Thymus (tissue), 14 donors: ENCODE measurements at places on chromosomes 3 and 15. TPM values are rescaled to one million over a fixed set of nuclear protein-coding genes. Genes with fewer than 3 reads are reported as not detected.

DNA sequence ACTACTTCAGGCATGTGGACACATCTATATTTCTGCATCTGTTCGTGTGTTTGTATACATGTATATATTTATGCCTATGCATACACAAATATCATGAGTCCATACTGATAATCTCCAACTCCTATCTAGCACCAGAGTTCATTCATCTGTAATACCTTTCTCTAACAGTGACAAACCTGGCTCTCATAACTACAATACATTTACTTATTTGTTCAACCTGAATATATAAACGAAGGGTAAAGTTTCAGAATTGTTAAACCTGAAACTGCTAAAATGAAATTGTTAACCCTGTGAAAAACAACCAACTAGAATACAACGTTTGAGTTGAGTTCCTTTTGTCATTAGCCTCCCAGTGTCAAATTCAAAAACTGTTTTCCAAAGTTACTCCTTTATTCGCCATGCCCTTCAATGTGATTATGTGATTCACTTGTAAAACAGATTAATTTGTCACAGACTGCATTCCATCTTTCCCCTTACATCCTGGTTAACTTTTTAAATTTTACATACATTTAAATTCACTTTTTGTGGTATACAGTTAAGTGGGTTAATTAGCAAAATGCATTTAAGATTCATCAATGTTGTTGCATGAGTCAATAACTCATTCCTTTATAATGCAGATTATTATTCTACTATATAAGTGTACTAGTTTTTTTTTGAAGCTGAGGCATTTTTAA lies 58.5 kb downstream of the PIK3R4 start:
- no peak for DNase-seq
- H3K36me3 ChIP-seq, result peaks cover 14% of the 10 kb centered on the region

Gene SLC30A4
- 1.2 TPM for total RNA-seq

Gene SLC38A3
- total RNA-seq, result 0.05 TPM

- H3K4me3 ChIP-seq, result no peak overlapping the region
- no peaks in the 10 kb centered on the region for H3K4me1 ChIP-seq
- no peaks in the 10 kb centered on the region for H3K27me3 ChIP-seq
- H3K36me3 ChIP-seq, result no peaks in the 10 kb centered on the region
- H3K27ac ChIP-seq, result no peak overlapping the region
These were observed 405.0 kb upstream of the TPM1 start for GRCh38 chr15:62637574-62637897.

- DNase-seq, result no peak
- no peaks in the 10 kb centered on the region for H3K27me3 ChIP-seq
- no peaks in the 10 kb centered on the region for H3K4me1 ChIP-seq
- H3K27ac ChIP-seq, result peak overlapping the region; percentile 65
- no peaks in the 10 kb centered on the region for H3K36me3 ChIP-seq
- no peak overlapping the region for H3K4me3 ChIP-seq
These were observed 43.0 kb downstream of the BOC start for GRCh38 chr3:113254171-113254947.

DNA sequence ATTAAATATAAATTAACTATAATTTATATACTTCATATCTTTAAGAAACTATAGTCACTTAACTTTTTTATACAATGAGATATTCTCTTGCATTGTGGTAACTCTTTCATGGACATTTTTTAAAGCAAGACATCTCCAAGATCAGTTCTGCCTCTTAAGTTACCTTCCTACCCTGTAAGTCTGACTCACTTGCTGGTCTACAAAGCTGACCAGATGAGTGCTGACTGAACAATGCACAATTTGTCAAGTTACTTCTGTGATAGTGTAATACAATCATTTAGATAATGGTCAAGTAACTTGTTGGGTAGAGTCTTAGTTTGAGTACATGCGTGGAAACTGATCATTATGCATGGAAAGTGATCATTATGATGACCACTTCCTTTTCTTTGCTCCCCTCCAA lies 145.9 kb downstream of the MEIS2 start:
- no peaks in the 10 kb centered on the region for H3K4me1 ChIP-seq

DNA sequence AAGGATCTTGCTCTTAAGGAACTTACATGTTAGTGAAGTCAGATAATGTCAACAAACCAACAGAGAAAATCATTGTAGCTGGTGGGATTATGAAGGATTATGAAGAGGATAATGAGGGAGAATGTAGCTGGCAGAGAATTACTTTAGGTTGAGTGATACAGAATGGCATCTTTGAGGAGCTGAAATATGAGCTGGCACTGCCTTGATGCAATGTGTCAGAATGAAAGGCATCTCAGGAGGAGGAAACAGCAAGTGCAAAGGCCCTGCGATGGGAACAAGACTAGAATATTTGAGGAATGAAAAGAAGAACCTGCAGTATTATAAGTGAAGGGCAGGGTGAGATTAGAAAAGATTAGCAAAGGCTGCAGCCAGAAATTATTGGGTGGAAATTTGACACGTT lies 237.2 kb upstream of the ADAMTS9 start:
- no peak for DNase-seq
- H3K27ac ChIP-seq, result no peak overlapping the region
- no peaks in the 10 kb centered on the region for H3K36me3 ChIP-seq
- H3K4me3 ChIP-seq, result no peak overlapping the region

DNA sequence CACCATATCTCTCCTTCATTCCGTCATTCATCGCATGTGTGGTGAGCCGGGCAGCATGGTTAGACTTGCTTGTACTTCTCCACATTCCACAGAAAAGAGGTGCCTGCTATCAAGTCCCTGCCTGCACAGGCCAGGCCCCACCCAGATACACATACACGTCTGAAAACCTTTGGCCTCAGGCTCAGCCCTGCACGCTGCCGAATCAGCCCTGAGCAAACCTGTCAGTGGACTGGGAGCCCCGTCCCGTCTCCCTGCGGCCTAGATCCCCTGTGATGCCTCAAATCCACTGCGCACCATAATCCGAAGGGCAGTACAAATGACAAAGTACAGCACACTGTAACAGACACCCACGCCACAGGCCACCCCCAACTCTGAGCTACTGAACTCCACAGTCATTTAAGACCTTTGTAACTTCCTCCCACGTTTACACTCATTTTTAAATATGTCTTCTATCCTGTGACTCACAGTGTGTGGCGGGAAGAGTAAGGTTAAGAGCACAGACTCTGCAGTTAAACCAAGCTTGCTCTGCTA lies 67.1 kb downstream of the MB21D2 start:
- H3K4me3 ChIP-seq, result no peak overlapping the region
- no peak for DNase-seq
- no peak overlapping the region for H3K27ac ChIP-seq
- no peaks in the 10 kb centered on the region for H3K36me3 ChIP-seq
- H3K27me3 ChIP-seq, result no peaks in the 10 kb centered on the region

Gene CKMT1B
- total RNA-seq, result 0.09 TPM

- H3K36me3 ChIP-seq, result no peaks in the 10 kb centered on the region
- H3K4me1 ChIP-seq, result no peaks in the 10 kb centered on the region
- H3K4me3 ChIP-seq, result no peak overlapping the region
- DNase-seq, result no peak
These were observed 314.1 kb downstream of the NLGN1 start for GRCh38 chr3:173711619-173712018.

DNA sequence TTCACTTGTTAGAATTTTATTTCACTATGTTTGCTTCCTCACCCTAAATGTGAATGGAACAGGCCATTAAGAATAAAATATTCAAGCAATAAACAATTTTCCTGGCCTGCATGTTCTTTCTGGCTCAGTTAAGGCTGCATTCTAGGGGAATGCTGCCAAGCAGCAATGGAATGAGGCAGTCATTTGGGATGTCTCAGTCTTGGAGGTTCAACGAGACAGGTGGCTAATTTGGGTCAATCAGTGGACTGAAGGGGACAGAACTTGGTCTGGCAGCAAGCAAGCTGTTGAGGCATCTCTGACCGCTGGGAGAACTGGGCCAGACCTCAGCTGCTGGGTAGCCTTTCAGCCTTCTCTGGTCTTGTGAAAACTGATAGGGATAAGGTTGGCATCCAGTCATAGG lies 241.6 kb downstream of the NLGN1 start:
- no peak for DNase-seq
- no peak overlapping the region for H3K27ac ChIP-seq
- H3K36me3 ChIP-seq, result no peaks in the 10 kb centered on the region
- H3K4me1 ChIP-seq, result no peaks in the 10 kb centered on the region
- no peak overlapping the region for H3K4me3 ChIP-seq

- H3K27ac ChIP-seq, result no peak overlapping the region
- H3K27me3 ChIP-seq, result peaks cover 27% of the 10 kb centered on the region
- no peaks in the 10 kb centered on the region for H3K4me1 ChIP-seq
- H3K4me3 ChIP-seq, result no peak overlapping the region
- no peaks in the 10 kb centered on the region for H3K36me3 ChIP-seq
These were observed 60.9 kb downstream of the NOX5 start for GRCh38 chr15:69075440-69075839.

DNA sequence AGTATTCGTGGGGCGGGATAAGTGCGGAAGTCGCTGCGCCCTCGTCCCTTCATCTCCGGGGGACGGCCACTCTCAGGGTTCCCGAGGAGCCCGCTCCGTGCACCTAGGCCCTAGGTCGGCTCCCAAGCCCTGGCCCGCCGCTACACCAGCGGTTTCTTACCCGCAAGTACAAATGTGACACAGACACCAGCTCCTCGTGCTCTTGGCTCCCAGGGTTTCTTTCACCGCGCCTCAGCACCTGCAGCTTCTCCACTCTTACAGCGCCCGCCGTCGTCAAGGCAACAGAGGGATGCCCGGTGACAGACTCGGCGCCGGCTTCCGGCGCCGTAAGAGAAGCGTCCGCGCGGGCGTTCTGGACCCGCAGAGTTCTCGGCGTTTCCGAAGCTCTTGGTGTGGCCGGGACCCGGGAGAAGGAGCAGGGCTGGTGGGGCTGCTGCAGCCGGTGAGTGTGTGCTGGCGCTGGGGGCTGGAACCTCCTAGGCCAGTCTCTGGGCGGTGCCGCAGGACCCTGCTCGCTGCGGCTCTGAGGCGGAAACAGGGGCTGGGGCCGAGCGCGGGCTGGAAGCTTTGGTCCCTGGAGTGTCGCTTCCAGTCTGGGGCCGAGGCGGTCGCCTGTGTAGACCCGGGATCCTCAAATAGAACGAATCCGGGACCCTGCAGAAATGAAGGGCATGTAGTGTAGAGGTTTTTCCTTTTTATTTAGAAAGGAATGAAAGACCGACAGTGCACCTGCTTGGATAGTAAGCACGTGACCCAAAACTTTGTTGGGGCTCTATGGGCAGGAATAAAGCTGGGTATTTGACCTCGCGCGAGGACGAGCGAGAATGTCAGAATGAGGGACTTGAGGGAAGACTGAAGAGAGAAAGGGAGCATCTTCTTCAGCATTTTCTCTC lies 155.4 kb upstream of the GOLGA6L4 start:
- H3K27me3 ChIP-seq, result peaks cover 10% of the 10 kb centered on the region
- H3K27ac ChIP-seq, result no peak overlapping the region
- H3K4me3 ChIP-seq, result peak overlapping the region; percentile 58
- DNase-seq, result peak; percentile 69

GRCh38 chr3:118803096-118803476 lies 231.6 kb downstream of the IGSF11 start:
- no peak overlapping the region for H3K27ac ChIP-seq
- H3K4me3 ChIP-seq, result no peak overlapping the region
- DNase-seq, result no peak
- no peaks in the 10 kb centered on the region for H3K27me3 ChIP-seq

DNA sequence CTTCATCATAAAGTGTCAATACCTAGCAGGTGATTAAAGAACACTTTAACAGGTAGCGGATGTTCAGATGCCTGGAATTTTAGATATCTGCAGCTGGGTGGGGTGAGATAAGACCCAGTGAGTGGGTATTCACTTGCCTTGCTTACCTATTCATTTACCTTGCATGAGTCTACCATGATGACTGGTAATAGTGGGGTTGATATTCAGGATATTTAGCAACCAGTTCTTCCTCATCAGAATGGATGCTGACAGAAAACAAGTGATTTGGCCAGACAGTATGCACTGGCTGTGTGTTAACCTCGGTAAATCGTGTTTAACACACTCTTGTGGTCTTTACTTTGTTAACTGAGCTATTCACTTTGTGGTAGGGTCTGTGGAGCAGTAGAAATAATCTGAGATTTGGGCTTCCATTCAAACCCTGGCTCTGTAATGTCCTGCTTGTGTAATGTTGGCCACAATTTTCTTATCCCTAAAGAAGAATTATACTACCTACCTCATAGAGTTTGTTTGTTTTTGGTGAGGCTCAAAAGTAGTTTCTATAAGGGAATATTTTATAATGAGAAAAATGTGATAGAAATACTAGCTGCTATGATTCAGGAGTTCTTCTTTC lies 391.9 kb upstream of the TBL1XR1 start:
- no peak overlapping the region for H3K27ac ChIP-seq
- H3K36me3 ChIP-seq, result no peaks in the 10 kb centered on the region
- peaks cover 14% of the 10 kb centered on the region for H3K4me1 ChIP-seq

Gene GPR87
- total RNA-seq, result 4.0 TPM

Gene DNAH12
- total RNA-seq, result 0.14 TPM
